Uterus (tissue), 4 donors: ENCODE measurements at places on chromosomes 5 and 9. TPM values are rescaled to one million over a fixed set of nuclear protein-coding genes. Genes with fewer than 3 reads are reported as not detected.

DNA sequence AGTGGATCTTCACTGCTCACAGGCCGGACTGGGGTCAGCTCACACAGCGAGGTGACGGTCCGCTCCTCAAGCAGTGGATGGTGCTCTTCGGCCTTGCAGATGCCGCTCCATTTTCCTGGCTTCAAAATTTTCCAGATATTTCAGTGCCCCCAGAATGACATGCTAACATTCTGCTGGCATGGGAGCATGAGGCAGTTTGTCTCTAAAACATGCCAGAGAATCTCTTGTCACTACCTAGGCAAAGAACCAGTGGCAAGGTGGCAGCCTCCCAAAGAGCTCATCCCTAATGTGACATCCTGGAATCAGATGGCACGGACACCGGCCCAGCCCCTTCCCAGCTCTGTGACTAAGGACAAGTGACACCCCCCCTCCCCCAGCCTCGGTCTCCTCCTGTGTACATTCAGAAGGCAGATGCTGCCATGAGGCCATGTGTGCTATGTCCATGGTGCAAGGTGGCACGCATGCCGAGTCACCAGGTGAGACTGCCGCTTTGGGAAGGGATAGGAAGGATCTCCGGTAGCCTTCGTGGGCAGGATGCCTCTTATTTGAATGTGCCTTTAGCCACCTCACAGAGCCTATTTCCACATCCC is 2.7 kb downstream of the S1PR3 start:
- peak; percentile 24 for DNase-seq

DNA sequence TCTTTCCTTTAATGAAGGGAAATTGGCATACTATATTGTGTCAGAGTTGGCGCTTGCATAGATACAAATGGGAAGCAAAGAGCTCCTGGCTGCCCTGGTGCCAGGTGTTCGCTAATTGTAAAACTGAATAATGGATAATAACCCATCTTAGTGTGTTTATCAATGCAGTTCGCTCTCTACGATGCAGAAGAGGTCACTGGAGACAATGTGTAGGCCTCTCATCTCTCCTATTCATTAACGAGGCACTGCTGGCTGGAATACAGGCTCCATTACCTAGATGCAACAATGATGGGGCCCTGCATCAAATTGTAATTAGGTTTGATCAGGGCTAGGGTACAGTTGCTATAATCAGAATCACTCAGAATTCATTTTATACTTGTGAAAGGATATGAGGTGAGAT is 171.0 kb downstream of the RMI1 start:
- DNase-seq: no peak

The LRRC19 gene
- total RNA-seq: not detected

DNA sequence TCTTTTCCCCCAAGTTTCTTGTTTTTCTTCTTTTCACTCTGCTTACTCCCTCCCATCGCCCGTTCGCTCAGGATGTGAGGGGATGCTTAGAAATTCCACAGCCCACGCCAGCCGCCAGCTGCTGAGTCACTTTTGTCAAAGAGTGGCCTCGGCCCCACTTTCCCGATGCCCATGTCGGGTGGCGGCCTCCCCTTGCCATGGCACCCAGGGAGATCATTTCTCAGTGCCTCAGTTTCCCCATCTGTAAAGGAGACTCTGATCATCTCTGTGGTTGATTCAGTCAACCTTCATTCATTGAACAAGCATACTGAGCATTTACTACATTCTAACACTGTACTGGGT is 353 bp upstream of the PDGFRB start:
- no peak for DNase-seq

The TGFBR1 gene
- 28.7 TPM for total RNA-seq

- peak; percentile 35 for DNase-seq
Measured at GRCh38 chr9:130117816-130118632, 54.2 kb upstream of the NCS1 start.

The SPEF2 gene
- total RNA-seq: 3.3 TPM

The PAPPA gene
- 17.1 TPM for total RNA-seq

The MLANA gene
- not detected for total RNA-seq

The CCL27 gene
- not detected for total RNA-seq

GRCh38 chr5:126519637-126520592 is 75.1 kb downstream of the ALDH7A1 start:
- DNase-seq: peak; percentile 85

DNA sequence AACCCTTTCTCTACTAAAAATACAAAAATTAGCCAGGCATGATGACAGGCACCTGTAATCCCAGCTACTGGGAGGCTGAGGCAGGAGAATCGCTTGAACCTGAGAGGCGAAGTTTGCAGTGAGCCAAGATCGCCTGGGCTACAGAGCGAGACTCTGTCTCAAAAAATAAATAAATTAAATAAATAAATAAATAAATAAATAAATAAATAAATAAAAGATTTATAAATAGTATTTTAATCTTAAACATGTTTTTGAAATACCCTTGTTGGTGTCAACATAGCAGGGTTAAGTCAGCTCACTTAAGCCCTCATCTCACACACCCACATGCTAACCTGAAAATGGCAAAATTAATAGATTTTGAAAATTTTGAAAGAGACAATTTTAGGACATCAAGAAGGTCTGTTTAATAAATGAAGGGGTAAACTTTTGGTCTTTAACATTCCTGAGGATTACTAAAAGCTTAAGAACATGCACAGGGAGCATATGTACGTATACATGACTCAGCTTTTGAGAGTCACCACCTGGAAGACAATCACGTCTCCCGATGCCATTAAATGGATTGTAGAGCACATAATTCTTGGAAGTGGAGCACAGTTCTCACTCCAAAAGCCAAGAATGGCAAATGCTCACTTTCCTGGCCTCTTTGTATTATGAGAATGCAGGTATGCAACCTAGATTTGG is 202.5 kb downstream of the GDNF start:
- DNase-seq: no peak

- no peak for DNase-seq
Measured at GRCh38 chr9:118928722-118929121, 440.5 kb downstream of the BRINP1 start.

DNA sequence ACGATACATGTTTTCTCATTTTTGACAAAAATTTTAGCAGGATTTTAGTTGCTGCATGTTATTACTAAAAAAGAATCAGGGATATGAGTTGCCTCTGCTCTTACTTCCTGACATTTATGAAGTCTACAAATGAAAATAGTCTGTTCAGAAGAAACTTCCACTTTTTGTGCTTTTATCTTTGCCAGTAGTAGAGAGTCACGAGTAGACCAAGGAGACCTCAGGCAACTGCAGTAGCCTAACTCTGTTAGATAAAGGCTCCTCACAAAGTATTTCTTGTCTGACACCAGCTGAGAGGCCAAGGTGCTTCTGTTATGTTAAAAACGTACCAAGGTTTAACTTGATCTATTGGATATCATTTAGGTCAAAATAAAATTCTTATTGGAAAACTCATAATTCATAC is 333.9 kb downstream of the NR2F1-AS1 start:
- DNase-seq: no peak
